ENCODE measurements at places on chromosomes 11 and 22.

DNA sequence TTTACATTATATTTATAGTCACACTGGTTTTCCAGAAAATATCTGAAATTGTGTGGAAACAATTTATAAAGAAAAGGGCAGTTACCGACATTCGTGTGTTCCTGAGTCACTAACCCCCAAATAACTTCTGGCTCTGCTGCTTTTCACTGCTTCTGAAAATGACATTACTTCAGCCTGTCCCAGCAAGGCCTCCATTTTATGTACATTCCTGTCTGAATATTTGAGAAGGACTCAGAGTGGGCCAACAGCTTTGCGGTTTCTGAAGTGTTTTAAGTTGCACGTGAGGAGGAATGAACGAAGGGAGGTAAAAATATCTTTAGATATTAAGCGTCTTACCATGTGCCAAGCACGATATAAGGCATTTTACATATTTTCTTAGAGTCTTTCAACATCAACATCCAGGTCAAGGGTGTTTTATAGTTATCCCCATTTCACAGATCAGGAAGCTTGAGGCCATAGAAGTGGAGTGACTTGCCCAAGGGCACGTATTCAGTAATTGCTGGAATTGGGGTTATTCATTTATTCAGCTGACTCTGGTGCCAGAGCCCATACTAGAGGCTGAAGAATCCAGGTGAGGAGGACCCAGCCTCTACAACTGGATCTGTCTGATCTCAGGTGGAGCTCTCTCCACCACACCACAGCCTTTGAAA is 30.8 kb upstream of the WNT11 start:
- no peak for DNase-seq

DNA sequence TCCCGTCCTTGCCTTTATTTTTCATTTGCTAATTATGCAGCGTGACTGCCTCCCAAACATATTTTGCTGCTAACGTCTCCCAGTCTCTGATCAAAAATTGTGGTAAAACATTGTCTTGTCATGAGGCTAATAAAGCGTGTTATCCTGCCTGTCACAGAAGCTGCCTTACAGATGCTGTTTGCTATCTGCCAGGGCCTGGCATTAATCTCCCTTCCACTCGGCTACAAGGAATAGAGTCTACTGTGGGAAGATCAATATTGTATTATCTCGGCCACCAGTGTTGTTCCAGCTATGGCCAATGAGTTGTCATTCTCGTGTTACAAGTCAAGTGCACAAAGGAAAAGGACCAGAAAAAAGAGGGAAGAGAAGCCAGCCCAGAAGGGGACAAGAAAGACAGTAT is 100.3 kb downstream of the SEZ6L start:
- no peak for DNase-seq

GRCh38 chr11:110337570-110338193 is 41.3 kb upstream of the RDX start:
- DNase-seq: no peak

DNA sequence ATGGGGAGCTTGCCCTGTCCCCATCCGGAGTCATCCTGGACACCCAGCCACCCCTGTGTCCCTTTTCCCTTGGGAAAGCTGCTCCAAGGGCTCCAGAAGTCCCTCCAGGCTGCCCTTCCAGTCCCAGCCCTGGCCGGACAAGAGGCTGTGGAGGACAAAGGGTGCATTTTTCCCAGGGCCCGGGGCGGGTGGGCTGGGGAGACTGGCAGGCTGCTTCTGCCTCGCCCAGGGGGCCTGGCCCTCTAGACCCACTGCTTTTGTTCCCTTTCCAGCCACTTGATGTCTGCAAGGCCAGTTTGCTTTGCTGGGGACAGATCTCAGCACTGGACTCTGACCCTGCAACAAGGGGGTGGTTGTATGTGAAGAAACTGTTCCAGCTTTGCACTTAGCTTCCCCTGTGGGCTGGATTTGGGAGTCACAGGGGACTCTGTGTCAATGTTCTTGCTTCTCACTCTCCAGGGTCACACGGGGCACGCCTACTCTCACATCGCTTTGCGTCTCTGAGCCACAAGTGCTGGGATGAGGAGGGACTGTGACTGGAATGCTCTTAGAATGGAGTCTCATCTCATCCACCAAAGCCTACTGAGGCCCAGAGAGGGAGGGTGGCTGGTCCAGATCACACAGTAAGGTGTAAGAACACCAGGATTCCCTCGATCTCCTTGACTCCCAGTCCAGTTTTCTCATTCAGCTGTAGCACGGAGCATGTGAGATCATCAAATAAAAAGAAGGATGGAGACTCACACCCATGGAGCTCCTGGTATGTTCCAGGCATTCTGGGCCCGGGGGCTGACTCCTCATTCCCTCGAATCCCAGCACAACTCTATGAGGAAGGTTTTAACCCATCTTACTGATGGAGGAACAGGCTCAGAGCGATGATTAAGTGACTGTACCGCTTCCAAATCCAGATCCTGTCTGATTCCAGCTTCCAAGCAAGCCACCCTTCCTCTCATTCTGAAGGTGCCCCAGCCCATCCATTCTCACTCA is 59.9 kb downstream of the FBXO7 start:
- no peak for DNase-seq

GRCh38 chr22:47000888-47001287 is 238.4 kb downstream of the TBC1D22A start:
- no peak for DNase-seq

GRCh38 chr11:34480314-34480713 is 33.3 kb downstream of the ELF5 start:
- DNase-seq: no peak

DNA sequence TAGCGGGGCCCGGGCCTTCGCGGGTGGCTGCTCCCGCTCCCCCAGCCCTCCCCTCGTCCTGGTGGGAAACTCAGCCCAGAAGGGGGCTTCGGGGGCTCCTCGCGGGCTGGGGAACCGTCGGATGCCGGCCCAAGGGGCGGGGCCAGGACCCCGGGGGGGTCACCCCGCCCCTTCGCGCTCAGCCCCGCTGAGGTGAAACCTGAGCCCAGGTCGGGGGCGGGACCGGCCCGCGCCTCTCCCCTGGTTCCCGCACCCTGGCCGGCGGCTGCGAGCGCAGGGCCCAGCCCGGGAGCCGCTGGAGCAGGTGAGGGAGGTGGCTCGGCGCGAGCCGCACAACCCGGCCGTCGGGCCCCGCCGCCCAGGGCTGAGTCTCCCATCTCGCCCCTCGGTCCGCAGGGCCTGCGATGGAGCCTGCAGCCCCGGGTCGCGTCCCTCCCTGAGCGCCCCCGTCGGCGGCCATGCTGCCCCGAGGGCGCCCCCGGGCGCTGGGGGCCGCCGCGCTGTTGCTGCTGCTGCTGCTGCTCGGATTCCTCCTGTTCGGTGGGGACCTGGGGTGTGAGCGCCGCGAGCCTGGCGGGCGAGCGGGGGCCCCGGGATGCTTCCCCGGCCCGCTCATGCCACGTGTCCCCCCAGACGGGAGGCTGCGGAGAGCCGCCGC is at the start of gene LARGE2:
LARGE2 (plus strand) TSS at position 232 of the 658 bp plus-strand sequence; CDS start at position 459, 227 bp downstream.
- DNase-seq: no peak

DNA sequence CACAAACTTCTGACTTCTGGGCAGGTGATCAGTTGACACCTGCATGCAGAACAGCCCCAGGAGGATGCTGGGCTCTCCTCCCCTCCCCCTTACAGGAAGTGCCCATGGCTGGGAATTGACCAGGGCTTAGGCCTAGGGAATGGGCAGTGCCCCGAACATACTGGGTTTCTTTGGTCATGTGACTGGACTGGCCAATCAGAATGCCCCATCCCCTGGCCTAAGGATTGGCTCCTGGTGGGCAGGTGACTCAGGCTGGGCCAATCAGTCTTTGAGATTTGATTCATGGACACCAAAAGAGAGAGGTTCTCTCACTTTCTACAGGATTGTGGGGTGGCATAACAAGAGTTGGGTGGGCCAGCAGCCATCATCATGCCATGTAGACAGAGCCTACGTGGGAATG is 37.1 kb downstream of the MCM5 start:
- DNase-seq: no peak

- DNase-seq: no peak
These were observed 40.2 kb upstream of the FGF3 start for GRCh38 chr11:69859275-69859934.

GRCh38 chr11:60345489-60345888 is 18.4 kb downstream of the MS4A6E start:
- no peak for DNase-seq

DNA sequence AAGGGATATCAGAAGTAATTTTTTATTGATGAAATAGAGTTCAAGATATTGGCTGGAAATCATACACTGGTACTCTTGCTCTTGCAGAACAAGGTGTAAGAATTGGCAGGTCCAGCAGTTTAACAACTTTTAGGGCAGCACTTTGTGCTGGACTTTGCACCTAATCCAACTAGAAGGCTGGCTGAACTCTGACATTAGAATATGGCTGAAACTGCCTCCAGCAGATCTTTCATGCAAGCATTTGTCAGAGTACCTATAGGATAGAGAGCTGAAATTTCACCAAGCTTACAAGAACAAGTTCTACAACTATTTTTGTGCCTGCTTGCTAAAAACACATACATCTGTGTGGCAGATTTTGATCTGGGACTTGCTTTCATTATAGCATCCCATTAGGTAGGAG is 17.2 kb downstream of the HPS5 start:
- DNase-seq: no peak

- DNase-seq: no peak
These were observed 26.4 kb downstream of the ADAMTS15 start for GRCh38 chr11:130474637-130475400.

DNA sequence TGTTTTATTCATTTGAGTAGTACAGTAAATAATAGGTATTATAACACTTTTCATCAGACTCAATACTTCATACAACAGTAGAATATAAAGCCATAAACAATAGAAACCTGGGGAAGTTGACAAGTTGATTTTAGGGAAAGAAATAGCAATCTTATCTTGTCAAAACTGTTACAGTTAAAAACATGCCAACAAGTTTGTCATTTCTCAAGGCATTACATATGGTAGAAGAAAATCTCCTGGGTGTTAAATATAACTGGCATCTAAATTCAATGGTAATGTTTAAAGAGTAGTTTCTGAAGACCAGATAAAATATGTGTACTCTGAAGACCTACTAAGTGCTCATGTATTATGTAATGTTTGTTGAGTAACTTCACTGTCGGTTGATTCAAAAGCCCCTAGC is 75.1 kb downstream of the LRRC4C start:
- no peak for DNase-seq

DNA sequence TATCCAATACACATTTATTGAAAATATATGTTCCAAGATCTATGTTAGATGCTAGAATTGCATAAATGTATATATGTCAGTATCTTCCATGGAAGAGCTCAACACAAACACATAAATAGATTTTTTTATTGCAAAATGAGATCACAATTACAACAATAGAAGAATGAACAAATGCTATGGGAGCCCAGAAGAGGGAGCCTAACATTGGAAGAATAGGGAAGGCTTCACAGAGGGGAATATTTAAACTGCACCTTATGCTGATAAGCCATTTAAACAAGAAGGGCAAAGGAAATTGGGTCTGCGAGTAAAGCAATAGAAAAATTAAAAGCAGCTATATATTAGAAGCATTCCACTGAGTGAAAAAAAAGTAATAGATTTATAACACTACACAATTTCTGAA is 96.1 kb upstream of the LRRC55 start:
- no peak for DNase-seq

GRCh38 chr11:11993839-11994238 is 14.6 kb downstream of the DKK3 start:
- no peak for DNase-seq

GRCh38 chr11:66360406-66361073 is 11.0 kb downstream of the SLC29A2 start:
- no peak for DNase-seq

- DNase-seq: no peak
These were observed 3.7 kb downstream of the OMP start for GRCh38 chr11:77106321-77106720.

DNA sequence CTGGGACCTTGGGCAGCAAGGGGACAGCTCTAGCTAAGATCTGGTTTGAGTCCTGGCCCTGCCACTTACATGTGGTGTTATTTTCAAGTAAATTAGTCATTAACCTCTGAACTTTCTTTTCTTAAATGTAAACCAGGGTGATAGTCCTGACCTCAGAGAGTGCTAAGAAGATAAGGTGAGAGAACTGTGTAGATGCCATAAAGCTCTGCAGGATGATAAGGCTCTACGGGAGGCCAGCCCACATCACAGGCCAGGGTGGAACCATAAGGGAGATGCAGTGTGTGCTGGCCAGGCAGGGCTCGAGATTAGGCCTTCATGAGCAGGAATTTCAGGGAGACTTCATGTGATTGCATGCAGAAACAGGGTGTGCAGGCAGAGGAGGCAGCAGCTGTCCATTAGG is 24.2 kb downstream of the NECTIN1 start:
- DNase-seq: no peak

- DNase-seq: no peak
These were observed 1550.1 kb upstream of the TENM4 start for GRCh38 chr11:80990885-80991284.

DNA sequence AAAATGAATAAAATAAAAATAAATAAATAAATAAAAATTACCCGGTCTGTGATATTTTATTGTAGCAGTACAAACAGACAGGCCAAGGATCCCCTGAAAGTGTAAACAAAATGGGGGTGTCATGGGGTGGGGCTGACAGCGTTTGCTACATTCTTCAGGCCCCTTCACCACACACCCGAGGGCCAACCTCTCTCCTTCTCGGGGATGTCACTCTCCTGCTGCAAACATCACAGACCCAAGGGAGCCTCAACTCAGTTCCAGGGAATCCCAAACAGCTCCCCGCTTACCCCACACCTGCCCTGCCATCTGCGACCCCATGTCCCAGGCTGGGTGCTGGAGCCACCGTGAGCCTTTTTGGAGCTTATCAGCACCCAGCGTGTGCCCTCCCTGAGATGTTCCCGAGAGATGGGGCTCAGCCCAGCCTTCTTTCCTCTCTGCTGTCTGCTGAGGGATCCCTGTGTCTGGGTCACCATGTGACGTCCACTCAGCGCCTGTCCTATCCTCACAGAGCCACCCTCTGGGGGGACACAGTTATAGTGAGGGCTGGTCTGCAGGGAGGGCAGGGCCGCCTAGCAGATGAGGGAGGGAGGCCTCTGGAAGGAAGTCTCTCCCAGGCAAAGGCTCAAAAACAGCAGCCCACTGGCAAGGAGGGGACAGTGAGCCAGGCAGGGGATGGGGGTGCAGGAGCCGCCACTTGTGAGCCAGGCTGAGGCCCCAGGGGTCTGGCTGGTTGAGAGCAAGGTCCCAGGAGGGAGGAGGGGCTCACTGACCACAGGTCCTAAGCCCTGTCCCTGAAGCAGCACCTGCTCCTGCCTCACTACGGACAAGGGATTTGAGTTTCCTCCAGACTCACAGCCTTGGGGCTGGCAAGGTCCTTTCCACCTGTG is 1041.6 kb downstream of the BRD1 start:
- DNase-seq: no peak

DNA sequence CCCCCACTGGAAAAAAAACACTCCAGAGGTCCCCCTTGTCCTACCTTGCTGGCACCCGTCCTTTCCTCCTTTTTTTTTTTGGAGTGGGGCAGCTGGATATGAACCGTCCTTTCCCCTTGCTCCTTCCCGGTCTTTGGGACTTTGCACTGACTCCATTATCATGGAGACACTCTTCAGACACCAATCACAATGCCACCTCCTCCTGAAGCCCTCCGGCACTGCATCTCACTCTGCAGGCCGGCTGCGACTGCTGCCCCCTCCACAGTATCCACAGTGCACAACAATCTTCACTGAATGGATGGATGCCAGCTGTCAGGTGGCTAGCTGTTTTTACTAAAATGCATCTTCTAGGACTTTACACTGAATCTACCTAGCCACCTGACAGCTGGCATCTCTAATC is 12.7 kb upstream of the RGL4 start:
- DNase-seq: no peak
